ENCODE measurements at places on chromosomes 12 and 14.
A peak's percentile ranks its signal among the peaks of the same experiment; 100 is the strongest.

DNA sequence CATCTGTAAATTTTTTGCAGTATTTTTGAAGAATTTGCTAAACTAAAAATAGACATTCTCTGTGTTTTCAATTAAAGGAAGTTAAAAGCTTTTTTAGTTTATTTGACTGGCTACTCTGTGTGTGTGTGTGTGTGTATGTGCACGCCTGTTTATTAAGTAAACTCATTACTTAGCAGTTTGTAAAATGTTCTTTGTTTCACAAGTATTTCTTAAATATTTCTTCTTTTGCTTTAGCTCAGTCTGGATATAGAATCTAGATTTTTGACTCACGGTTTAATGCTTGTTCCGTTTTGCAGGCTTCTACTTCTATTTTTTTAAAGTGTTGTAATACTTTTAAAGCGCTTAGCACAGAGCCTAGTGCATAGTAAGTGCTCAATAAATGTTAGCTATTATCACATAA, 46.5 kb upstream of the KCNMB4 start:
- no peak for DNase-seq

- no peak for DNase-seq
Measured at GRCh38 chr14:75170772-75171171, 5.6 kb downstream of the TMED10 start.

DNA sequence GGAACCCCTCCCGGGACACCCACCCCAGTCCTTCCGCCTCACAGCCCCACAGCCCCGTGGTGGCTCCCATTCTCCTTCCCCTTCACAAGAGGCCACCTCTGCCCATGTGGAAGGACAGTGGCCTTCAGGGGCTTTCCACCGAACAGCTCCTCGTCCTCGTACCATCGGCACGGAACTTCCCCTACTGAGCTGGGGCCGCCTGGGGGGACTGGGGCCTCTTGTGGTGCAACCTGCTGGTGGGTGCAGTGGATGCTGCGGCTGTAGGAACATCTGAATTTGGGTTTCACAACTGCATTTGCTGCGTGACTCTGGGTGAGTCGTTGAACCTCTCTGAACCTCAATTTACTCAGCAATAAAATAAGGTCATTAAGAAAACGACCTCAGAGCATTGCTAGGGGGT, 50.9 kb downstream of the RFLNA start:
- DNase-seq = no peak

GRCh38 chr14:103772078-103772712, 56.6 kb downstream of the ZFYVE21 start:
- DNase-seq = no peak

GRCh38 chr12:77847680-77848431, 17.2 kb downstream of the NAV3 start:
- DNase-seq = no peak

GRCh38 chr14:23380197-23380914, 3.5 kb downstream of the CMTM5 start:
- no peak for DNase-seq

GRCh38 chr14:94612580-94613554, 676 bp downstream of the SERPINA3 start:
- DNase-seq = no peak

DNA sequence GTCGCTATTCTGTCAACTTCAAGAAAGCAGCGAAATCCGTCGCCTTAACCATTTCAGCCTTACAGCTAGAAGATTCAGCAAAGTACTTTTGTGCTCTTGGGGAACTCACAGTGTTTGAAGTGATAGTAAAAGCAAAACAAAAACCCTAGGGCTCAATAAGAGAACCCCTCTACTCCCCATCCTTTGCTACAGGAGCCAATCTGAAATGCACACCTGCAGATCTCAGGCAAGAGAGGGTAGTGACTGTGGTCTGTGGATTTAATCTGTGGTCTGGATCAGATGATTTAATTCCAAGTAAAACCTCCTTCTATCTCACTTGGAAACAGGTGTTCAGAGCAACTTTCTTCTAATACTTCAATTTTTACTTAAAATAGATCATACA, 422.9 kb upstream of the OR4E1 start:
- DNase-seq = no peak

GRCh38 chr12:53659011-53659551, 16.8 kb downstream of the ATP5MC2 start:
- DNase-seq = no peak

GRCh38 chr14:23751616-23752015, 115.5 kb downstream of the DHRS2 start:
- no peak for DNase-seq

DNA sequence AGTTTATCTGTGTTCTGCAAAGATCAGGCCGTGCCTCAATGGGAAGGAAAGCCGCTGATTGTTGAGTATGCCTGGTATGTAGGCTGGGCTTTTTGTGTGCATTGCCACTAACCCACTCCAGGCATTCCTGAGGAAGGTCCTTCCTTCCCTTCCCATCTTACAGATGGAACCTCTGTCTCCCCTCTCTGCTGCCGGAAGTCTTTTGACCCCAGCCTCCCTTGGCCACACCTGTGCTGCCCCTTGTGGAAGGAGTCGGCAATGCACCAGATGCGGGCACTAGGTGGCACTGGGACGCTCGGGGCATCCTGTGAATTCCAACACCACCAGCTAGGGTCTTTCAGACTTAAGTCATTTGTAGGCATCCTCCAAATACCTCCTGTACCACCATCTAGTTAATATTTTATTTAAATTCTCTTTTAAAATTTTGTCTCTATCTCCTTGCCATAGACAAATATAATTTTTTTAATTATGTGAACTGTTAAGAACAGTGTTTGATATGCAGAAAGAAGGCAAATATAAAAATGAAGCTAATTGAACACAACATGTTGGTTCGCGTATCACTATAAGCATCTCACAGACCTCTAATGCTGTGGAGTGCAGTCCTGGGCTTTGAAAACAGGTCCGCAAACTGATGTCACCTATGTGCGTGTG, 99.6 kb downstream of the RIN3 start:
- peak; percentile 37 for DNase-seq

DNA sequence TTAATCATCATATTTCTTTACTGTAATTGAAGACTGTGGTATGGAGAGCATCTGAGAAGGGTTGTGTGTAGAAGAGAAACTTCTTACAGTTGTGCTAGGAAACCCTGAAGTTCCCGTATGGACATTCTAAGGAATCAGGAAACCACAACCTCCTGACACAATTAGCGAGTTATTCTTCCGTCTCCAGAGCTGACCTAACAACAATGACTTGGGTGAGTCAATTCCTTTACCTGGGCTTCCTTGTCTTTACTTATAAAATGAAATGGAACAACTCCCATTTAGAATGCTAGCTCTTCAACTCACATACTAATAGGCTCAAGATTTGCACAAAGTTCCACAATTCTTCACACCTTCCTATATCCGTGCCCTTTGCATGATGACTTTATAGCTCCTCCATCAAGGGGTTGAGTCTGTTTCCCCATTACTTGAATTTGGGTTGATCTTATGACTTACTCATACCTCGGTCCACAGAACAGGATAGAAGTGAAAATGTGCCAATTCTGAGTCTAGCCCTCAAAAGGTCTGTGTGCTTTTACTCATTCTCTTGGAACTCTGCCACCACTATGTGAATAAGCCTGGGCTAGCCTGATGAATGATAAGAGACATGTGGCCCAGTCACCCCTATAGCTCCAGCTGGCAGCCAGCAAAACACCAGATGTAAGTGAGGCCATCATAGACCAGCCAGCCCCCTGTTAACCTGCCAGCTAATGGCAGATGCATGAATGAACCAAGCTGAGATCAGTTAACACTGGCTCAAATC, 459.4 kb downstream of the ETNK1 start:
- DNase-seq = no peak

GRCh38 chr12:113044516-113044915, 12.0 kb upstream of the DTX1 start:
- DNase-seq = no peak

GRCh38 chr12:51484119-51484518, 59.5 kb downstream of the SLC4A8 start:
- no peak for DNase-seq

- no peak for DNase-seq
Measured at GRCh38 chr14:70955543-70956480, 48.6 kb downstream of the PCNX1 start.
